ENCODE measurements at places on chromosomes 4 and X.

GRCh38 chr4:174999407-174999806 is 81.2 kb downstream of the ADAM29 start:
- no peak for DNase-seq

DNA sequence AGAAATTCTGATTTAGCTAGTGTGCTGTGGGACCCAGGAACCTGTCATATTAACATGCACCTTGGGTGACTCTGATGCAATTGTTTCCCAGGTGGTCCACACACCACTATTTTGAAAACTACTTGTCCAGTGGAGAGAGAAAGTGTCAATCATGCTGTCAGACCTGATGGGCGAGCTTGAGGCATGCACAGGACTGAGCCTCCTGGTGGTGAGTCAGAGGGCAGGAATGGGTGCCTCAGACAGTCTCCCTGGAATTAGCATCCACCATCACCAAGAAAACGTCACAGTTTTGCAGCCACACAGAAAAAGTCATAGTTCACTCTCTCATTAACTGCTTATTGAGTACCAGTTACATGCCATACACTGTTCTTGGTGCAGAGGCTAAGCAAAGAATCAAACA is 181.8 kb upstream of the MAOA start:
- no peak for DNase-seq

- DNase-seq = no peak
Measured at GRCh38 chr4:112532267-112532666, 16.3 kb upstream of the NEUROG2 start.

- DNase-seq = no peak
Measured at GRCh38 chr4:52296341-52296740, 245.2 kb downstream of the SPATA18 start.

- no peak for DNase-seq
Measured at GRCh38 chrX:133511041-133511440, 95.8 kb upstream of the GPC4 start.

- DNase-seq = no peak
Measured at GRCh38 chr4:88893961-88894360, 163.0 kb downstream of the FAM13A start.

GRCh38 chrX:13131396-13132137 is 87.1 kb upstream of the FAM9C start:
- no peak for DNase-seq

DNA sequence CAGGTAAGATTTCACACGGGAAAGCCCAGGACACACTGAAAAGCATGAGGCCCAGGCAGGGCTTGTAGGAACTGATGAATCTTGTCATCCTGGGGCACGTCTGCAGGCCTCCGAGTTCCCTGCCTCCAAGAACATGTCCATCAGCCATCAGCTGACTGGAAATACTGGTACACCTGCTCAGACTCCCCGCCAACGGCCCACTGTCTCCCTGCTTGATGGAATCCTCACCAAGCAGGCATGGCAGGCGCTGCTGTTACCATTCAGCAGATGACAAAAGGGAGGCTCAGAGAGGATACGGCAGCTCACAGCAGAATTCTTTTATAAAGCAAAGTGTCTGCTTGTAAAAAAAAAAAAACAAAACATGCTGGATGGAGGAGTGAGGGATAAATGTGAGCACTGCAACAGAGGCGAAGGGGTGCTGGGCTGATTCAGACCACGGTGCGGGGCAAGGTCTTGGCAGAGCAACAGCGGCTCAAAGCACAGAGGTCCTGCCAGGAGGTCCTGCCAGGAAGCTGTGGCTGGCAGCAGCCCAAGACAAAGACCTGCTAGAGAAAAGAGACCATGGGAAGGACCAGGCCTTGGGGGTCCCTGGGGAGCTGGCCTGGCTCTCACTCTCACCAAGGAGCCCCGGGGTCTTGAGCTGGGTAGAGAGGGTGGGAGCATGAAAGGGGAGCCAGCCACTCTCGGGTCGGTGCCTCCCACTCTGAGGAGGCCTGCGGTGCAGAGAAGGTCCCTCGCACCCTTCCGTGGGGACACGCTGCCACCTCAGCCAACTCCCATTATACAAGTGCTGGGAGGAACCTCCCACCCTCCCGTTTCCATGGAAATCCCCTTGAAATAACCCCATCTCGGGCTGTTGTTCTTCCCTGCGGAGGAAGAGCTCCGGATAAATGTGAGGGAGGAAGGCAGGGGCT is 25.6 kb downstream of the PPP2R2C start:
- no peak for DNase-seq

DNA sequence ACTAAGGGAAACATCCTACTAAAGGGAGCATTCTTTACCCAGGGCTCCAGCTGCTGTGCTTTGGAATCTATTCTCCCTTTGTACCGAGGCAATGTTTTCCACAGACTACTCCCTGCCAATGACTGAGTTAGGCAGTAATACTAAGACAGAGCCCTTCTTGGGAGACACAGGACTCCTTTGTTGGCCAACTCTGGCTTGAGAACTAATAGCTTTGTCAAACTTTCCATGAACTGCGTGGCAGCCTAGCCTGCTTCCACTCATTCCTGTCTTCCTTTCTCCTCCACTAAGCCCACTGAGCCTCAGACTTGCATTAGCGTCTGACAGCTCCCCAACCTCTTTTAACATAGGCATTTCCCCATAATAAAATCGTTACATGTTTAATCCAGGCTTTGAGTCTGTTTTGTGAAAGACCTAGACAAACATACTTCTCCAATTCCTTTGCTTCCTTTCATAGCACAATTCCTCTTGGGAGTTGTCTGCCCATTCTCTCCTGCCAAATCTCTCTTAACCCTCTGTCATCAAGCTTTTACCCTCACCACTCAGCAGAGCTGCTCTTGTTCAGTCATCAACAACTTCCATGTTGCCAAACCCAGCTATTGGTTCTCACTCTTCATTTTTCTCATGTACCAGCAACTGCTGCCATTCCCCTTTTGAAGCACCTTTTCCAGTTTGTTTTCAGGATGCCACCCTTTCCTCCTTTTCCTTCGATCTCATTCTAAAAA is 300.3 kb upstream of the IGFBP7 start:
- no peak for DNase-seq
